ENCODE measurements at places on chromosomes 1 and 21.

GRCh38 chr1:214993419-214993818, 89.1 kb upstream of the KCNK2 start:
- DNase-seq, result peak; percentile 93

- no peak for DNase-seq
Measured at GRCh38 chr21:27511233-27511632, 544.3 kb upstream of the ADAMTS5 start.

DNA sequence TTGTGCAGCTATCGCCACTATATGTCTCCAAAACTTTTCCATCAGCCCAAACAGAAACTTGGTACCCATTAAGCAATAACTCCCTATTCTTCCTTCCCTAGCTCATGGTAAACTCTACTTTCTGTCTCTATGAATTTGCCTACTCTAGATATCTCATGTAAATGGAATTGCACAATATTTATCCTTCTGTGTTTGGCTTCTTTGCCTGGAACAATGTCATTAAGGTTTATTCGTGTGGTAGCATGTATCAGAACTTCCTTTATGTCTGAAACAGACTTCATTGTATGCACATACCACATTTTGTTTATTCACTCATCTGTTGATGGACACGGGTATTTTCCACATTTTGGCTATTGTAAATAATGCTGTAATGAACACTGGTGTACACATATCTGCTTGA, 40.7 kb upstream of the CD34 start:
- no peak for DNase-seq

- no peak for DNase-seq
Measured at GRCh38 chr1:88141499-88142074, 542.5 kb upstream of the PKN2 start.

GRCh38 chr1:217009376-217009775, 286.1 kb upstream of the ESRRG start:
- DNase-seq, result no peak

- DNase-seq, result peak; percentile 39
Measured at GRCh38 chr1:91731815-91732214, 154.1 kb downstream of the TGFBR3 start.

DNA sequence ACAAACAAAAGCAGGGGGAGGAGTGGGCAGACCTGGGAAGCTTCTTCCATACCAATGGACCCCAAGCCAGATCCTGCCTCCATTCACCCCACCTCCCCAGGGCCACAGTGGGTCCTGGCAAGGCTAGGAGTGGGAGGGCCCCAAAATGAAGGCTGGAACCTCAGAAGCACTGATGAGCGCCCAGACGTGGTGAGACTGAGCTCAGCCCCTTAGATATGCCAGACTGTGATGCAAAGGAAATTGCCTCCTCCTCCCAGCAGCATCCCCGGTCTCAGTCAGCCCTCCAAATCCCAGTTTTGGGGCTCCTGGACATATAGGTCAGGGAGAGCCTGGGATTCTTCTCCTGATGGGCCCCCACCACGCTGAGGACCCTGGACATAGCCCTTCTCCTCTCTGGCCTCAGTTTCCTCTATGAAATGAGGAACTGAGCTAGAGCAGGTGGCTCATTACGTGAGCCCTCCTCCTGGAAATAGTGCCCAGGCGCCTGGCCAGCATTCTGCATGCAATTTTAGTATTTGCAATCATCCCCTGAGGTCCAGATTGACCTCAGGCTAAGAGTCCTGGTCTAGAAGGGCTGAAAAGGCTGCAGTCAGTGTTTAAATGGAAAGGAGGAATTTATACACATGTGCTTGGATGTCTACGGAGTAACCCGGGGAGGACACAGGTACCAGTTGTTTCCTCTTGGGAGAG, 33.5 kb downstream of the RHBG start:
- no peak for DNase-seq

- DNase-seq, result no peak
Measured at GRCh38 chr1:234874291-234875288, 254.0 kb downstream of the TOMM20 start.

DNA sequence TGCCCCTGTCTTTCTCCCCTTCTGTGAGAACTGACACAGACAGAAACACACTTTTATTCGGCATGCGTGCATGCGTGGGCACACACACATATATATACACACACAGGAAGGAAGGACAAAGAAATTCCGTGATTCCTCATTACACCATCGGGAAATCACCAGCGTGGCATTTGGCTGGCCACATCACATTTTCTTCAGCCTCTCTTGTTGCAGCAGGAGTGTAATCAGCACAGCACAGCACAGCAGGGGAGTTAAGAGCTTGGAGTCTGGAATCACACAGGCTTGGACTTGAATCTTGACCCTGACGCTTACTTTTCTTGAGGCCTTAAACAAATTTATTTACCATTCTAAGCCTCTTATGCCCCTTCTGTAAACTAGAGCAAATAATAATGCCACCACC, 45.3 kb upstream of the EPHA8 start:
- no peak for DNase-seq

DNA sequence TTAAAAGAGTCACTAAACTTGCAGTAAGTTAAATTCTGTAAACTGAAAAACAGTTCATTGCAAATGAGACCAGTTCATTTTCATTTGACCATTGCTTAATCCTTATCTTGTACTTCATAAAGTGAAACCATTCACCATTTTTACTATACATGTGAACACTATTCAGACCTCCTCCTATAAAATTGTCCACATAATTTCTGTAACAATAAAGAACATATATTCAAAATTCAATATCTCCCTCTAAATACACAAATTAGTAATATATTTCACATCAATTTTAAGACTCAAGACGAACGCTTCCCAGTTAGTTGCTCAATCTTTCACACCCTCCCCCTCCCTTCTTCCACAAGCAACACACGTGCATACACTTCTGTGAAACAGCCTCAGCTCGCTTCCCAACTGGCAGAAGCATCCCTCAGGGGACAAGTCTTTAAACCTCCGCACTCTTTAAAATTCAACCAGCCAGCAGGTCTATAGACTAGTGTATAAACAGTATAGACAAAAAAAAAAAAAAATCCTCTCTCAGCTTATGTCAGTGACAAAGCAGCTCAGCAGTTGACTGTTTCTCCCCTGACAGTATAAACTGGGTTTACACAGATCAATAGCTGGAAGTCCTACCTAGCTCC, 99.6 kb downstream of the DENND1B start:
- DNase-seq, result peak; percentile 29

GRCh38 chr1:67211589-67212563, 45.6 kb downstream of the IL23R start:
- DNase-seq, result peak; percentile 9

GRCh38 chr1:55070293-55071164, 31.2 kb downstream of the PCSK9 start:
- no peak for DNase-seq

- peak; percentile 73 for DNase-seq
Measured at GRCh38 chr1:8671306-8671917, 146.0 kb downstream of the RERE start.

GRCh38 chr21:42539342-42539741, 25.7 kb downstream of the SLC37A1 start:
- DNase-seq, result no peak

DNA sequence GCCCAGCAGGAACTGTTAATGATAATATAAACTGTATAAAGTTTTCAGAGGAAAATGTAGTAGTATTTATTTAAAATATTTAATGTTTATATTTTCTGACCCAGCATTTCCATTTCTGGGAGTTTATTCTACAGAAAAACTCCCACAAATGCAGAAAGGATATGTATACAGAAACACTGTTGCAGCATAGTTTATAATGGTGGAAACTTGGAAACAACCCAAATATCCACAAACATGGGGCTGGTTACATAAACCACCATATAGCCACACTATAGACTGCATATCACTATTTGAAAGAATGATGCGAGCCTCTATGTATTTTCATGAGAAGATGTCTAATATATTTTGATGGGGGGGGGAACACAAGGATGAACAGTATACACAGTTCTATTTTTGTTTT, 31.5 kb upstream of the KCNN3 start:
- DNase-seq, result no peak

- DNase-seq, result no peak
Measured at GRCh38 chr1:170776777-170777176, 112.8 kb downstream of the PRRX1 start.

DNA sequence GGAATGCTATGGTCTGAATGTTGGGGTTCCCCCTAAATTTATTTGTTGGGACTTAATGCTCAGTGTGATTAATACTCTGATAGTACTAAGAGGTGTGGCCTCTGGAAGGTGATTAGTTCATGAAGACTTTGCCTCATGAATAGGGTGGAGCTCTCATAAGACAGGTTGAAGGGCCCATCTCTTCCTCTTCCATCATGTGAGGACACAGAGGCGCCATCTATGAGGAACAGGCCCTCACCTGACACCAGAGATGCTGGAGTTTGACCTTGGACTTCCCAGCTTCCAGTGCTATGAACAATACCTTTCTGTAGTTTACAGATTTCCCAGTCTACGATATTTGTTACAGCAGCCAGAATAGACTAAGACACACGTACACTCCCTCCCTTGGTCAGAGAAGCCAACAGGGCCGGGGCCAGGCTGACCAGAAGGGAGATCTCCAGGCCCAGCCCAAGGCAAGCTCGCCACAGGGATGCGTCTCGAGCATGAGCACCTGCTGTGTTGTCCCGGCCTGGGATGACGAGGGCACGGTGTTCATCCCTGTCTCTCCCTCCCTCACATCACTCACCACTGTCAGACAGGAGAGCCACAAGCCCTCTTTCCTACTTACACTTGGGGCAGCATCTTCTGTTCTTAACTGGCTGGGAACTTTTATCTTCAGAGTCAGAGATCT, 4.7 kb upstream of the ABCG1 start:
- DNase-seq, result no peak

DNA sequence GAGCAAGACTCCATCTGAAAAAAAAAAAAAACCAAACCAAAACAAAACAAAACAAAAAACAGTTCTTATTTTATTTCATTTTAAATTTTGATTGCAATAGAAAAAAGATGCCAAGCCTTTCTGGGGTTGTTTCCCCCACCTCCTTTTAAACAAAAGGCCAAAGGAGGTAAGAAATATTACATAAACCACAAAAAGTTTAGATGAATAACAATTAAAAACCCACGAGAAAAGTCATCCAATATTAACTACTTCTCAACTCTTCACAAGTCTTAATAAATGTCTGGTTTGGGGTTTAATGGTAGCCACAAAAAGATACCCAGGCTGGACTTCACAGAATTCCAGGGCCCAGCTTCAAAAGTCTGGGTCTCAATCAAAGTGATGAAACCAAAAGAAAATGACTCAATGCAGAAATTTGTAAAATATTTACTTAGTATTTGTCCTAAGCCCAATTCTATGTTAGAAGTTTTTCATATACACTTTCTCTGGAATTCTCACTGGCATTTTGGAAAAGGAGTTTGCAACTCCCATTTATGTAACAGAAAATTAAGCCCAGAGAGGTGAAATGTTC, 47.0 kb upstream of the SDC3 start:
- DNase-seq, result peak; percentile 83

DNA sequence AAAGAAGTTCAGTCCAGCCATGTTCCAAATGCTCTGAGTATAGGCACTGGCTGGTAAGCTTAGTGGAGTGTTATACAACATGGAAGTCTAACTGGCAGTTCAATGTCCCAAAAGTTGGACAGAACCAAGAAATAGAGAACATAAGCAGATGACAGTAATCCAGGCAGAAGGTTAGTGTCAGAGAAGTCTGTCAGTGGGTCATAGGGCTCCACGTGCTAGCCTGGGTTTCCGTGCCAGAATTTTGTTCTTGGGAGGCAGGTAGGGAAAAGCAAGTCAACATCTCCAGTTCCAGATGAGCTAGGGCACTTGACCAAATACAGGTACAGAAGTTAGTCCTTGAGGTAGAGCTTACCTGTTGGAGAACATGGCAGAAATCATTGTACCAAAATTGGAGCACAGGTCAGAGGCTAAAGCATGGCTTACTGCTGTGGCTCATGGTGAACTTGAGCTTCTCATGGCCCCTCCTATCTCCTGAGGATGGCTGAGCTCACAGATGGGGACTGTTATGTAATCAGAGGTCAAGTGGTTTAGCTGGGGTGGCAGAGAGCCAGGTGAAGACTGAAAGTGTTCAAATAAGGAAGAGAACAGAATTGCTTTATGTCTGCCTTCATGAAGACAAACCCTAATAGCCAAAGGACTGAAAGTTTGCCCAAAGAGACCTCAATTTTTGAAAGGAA, 170.8 kb downstream of the NFIA start:
- peak; percentile 56 for DNase-seq

DNA sequence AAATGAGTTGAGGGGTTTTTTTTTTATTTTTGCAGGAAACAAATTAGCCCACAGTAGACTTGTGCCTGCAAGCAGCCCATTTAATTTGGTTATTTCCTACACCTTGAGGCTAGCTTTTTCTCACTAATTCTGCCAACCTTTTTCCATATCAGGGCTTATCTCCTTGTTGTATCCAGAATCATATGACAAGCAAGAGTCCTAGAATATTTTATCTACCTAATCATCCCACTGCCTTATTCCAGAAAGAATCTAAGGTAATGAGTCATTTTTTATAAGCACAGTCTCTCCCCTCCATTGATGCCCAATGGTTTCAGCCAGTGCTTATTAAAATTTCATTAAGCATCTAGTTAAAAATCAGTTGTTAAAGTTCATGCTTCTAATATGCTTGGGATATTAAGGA, 324.1 kb downstream of the BARHL2 start:
- peak; percentile 21 for DNase-seq

- DNase-seq, result peak; percentile 71
Measured at GRCh38 chr1:214270097-214270650, 10.8 kb upstream of the SMYD2 start.

DNA sequence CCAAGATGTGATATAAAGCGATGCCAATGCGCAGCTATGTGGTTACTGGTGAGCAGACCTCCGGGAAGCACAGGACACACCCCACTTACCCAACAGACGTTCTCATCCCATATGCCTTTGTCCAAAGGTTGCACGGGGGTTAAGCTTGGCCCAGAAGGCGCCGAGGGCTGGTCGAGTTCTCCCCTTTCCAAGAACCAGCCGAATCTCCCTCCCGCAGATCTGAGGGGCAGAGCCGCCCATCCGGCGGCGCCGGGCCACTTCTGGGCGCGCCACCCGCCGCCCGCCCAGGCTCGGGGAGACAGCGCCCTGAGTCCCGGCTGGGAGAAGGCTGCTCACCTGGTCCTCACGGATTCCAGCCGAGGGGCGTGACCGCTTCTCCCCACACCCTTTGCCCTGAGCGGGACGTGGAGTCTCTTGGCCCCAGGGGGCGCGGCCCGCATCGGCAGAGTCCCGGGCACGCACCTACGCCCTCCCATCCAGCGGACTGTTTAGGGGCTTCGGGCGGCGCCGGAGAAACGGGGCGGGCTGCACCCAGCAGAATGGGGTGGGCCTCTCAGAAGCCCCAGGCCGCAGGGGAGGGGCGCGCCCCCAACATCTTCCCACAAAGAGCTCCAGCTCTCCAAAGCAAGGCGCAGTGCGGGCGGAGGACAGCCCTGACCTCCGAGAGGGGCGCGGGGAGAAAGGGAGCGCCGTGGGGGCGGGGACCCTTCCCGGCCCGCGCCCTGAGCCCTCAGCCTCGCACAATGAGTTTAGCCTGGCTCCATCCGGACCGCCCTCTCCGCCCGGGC, 615 bp downstream of the GPR161 start:
- DNase-seq, result no peak
